ENCODE measurements at places on chromosomes 4 and X. TPM values are rescaled to one million over a fixed set of nuclear protein-coding genes. Genes with fewer than 3 reads are reported as not detected.

- no peak for DNase-seq
- peaks cover 10% of the 10 kb centered on the region for H3K27me3 ChIP-seq
- H3K4me3 ChIP-seq = no peak overlapping the region
These were observed 54.1 kb downstream of the GRK4 start for GRCh38 chr4:3017504-3017903.

DNA sequence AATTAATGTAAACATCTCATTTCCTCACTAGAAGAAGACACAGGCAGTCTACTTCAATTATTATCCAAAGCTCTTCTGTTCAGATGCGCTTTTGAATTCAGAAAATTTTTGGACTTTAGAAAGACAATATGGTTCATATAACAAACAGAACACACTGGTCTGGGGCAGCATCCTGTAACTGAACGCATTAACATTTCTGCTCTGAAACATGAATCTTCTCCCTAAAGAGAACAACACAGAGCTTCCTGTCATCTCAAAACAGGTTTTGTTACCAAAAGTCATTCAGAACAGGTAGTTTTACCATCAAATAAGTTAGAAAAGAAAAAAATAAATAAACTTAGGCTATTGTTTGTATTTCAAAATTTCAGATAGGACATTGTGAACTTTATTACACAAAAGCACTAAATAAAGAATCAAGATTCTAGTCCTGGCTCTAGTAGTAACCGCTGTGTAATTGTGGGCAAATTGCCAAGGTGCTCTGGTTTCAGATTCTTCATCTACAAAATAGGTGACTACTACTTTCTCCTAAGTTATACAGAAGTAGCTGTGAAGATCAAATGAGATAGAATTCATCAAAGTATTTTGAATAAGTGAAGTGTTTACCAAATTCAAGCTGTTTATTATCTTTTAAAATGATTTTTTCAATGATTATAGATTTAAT, 252.3 kb upstream of the RASGEF1B start:
- no peak overlapping the region for H3K4me3 ChIP-seq
- DNase-seq = no peak
- H3K27ac ChIP-seq = no peak overlapping the region
- H3K4me1 ChIP-seq = peaks cover 18% of the 10 kb centered on the region

GRCh38 chr4:8838296-8838960, 33.2 kb downstream of the HMX1 start:
- H3K27me3 ChIP-seq = no peaks in the 10 kb centered on the region
- no peaks in the 10 kb centered on the region for H3K36me3 ChIP-seq
- peak; percentile 3 for DNase-seq
- no peak overlapping the region for H3K27ac ChIP-seq
- H3K4me1 ChIP-seq = no peaks in the 10 kb centered on the region
- H3K4me3 ChIP-seq = no peak overlapping the region

DNA sequence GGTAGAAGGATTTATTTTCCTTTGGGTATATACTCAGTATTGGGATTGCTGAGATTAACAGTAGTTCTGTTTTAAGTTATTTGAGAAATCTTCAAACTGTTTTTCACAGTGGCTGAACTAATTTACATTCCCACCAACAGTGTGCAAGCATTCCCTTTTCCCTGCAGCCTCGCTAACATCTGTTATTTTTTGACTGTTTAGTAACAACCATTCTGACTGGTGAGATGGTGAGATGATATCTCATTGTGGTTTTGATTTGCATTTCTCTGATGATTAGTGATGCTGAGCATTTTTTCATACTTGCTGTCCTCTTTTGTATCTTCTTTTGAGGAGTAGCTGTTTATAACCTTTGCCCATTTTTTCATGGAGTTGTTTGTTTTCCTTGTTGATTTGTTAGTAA, 457.8 kb downstream of the TRAM1L1 start:
- no peaks in the 10 kb centered on the region for H3K27me3 ChIP-seq
- H3K4me1 ChIP-seq = no peaks in the 10 kb centered on the region
- H3K27ac ChIP-seq = no peak overlapping the region
- no peak overlapping the region for H3K4me3 ChIP-seq

- H3K4me1 ChIP-seq = peaks cover 22% of the 10 kb centered on the region
- H3K4me3 ChIP-seq = no peak overlapping the region
- DNase-seq = no peak
- H3K36me3 ChIP-seq = no peaks in the 10 kb centered on the region
- H3K27me3 ChIP-seq = no peaks in the 10 kb centered on the region
- H3K27ac ChIP-seq = no peak overlapping the region
These were observed 19.7 kb upstream of the MTM1 start for GRCh38 chrX:150548684-150549083.

GRCh38 chr4:9923195-9923812, 98.0 kb downstream of the SLC2A9 start:
- no peak overlapping the region for H3K4me3 ChIP-seq
- DNase-seq = no peak
- no peaks in the 10 kb centered on the region for H3K36me3 ChIP-seq
- H3K27me3 ChIP-seq = no peaks in the 10 kb centered on the region

GRCh38 chr4:41303372-41304118, 46.8 kb downstream of the UCHL1 start:
- peaks cover 2% of the 10 kb centered on the region for H3K27me3 ChIP-seq
- no peaks in the 10 kb centered on the region for H3K36me3 ChIP-seq
- no peaks in the 10 kb centered on the region for H3K4me1 ChIP-seq
- no peak overlapping the region for H3K27ac ChIP-seq
- DNase-seq = no peak

GRCh38 chrX:109840585-109840984, 107.5 kb upstream of the ACSL4 start:
- peaks cover 5% of the 10 kb centered on the region for H3K4me1 ChIP-seq
- no peak overlapping the region for H3K4me3 ChIP-seq
- no peak overlapping the region for H3K27ac ChIP-seq
- no peaks in the 10 kb centered on the region for H3K27me3 ChIP-seq
- H3K36me3 ChIP-seq = no peaks in the 10 kb centered on the region

DNA sequence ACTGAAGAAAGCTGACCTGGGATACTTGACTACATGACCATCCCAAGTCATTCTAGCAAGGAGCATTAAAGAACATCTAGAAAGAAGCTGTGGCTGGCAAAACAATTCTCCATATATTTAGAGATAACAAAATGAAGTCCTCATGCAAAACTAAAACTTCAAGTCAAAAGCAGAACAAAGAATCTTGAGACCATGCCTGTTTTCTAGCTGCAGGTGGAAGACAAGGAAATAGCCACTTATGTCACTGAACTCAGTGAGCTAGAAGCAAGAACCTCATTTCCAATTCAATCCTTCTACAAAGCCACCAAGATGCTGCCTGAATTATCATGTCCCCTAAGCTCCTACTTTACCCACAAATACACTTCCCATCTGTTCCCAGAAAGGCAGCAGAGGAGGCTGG, 13.8 kb downstream of the USP46 start:
- H3K4me1 ChIP-seq = peaks cover 38% of the 10 kb centered on the region
- peak overlapping the region; percentile 14 for H3K27ac ChIP-seq
- H3K36me3 ChIP-seq = peaks cover 4% of the 10 kb centered on the region
- DNase-seq = no peak

- no peaks in the 10 kb centered on the region for H3K4me1 ChIP-seq
- H3K27me3 ChIP-seq = no peaks in the 10 kb centered on the region
- peak within 1 kb of the TSS; percentile 91 for H3K4me3 ChIP-seq
- DNase-seq = peak; percentile 37
- peaks cover 2% of the 10 kb centered on the region for H3K36me3 ChIP-seq
These were observed at the start of gene ARSD for GRCh38 chrX:2928583-2929434. ARSD (minus strand) TSS chrX:2929339; CDS start chrX:2929275, 64 bp downstream.

The MAGEC1 gene
- total RNA-seq = not detected

The ETFDH gene
- total RNA-seq = 15.4 TPM

The AREG gene
- 2.2 TPM for total RNA-seq

- no peak overlapping the region for H3K27ac ChIP-seq
- peaks cover 2% of the 10 kb centered on the region for H3K27me3 ChIP-seq
- H3K4me3 ChIP-seq = no peak overlapping the region
- no peak for DNase-seq
These were observed 17.2 kb upstream of the ARSJ start for GRCh38 chr4:113996599-113997177.

- H3K27me3 ChIP-seq = peaks cover 55% of the 10 kb centered on the region
- DNase-seq = no peak
- no peaks in the 10 kb centered on the region for H3K36me3 ChIP-seq
- peaks cover 12% of the 10 kb centered on the region for H3K4me1 ChIP-seq
- H3K4me3 ChIP-seq = no peak overlapping the region
- no peak overlapping the region for H3K27ac ChIP-seq
These were observed 2.1 kb downstream of the TMEM150C start for GRCh38 chr4:82559735-82560120.

DNA sequence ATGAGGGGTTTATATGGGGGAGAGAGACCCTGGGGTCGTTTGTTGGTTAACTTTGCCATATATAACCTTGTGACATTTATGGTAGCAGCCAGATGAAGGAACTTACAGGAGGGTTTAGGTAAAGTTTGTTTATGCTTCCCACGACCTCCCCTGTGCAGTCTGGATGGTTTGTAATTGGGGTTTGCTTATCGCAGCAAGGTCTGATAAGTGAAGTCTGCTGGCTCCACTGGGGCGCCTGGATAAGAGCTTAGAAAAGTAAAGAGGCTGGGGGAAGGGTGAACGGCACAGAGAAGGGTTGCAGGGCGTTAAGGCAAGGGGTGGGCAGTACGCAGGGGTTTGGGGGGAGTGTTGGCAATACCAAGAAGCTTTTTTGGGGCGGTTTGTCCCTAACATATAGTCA, 98.7 kb downstream of the KDM6A start:
- H3K4me3 ChIP-seq = no peak overlapping the region
- H3K4me1 ChIP-seq = peaks cover 18% of the 10 kb centered on the region
- H3K27me3 ChIP-seq = no peaks in the 10 kb centered on the region
- peaks cover 33% of the 10 kb centered on the region for H3K36me3 ChIP-seq

The FAT4 gene
- total RNA-seq = not detected

The UGT2B10 gene
- total RNA-seq = not detected

DNA sequence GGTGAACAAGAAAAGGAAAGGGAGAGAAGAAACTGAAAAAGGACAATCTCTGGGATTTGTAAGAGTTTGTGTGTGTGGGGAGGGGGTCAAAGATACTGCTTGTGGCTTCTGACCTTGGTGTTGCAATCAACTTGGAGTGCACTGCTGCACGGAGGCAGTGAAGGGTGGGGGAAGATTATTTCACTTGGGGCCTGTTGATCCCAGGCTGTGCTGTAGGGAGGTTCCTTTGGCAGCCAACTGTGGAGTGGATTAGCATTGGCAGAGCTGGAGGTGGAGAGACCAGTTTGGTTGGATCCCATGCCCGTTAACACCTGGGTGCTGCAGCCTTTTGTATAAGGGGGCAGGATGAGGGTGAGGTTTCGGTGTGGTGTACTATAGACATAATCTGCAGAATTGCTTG, 38.2 kb downstream of the AFF1 start:
- H3K4me1 ChIP-seq = peaks cover 16% of the 10 kb centered on the region
- H3K27me3 ChIP-seq = no peaks in the 10 kb centered on the region
- H3K36me3 ChIP-seq = no peaks in the 10 kb centered on the region
- H3K4me3 ChIP-seq = no peak overlapping the region
- H3K27ac ChIP-seq = no peak overlapping the region

DNA sequence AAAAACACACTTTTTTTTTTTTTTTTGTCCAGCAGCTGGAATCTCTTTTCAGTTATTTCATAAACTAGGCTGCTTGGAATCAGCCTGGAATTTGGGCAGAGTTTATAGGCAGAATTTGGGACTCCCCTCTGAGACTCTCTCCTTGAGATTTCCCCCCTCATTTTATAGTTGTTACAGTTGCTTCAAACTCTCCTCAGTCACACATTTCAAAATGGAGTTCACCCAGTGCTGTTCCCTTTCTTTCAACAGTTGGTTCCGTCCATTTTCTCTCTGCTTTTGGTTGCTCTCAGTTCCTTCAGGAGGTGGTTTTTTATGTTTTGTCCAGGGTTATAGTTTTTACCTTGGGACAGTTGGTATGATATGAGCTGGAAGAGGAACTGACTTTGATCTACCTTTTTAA, 27.5 kb downstream of the NSD2 start:
- H3K36me3 ChIP-seq = peaks cover 31% of the 10 kb centered on the region
- no peak overlapping the region for H3K27ac ChIP-seq
- H3K4me1 ChIP-seq = peaks cover 6% of the 10 kb centered on the region
- no peaks in the 10 kb centered on the region for H3K27me3 ChIP-seq
- DNase-seq = no peak

The CTAG1A gene
- not detected for total RNA-seq

GRCh38 chrX:24643116-24643515, 4.0 kb downstream of the PCYT1B start:
- H3K27ac ChIP-seq = no peak overlapping the region
- H3K4me3 ChIP-seq = no peak overlapping the region
- peaks cover 20% of the 10 kb centered on the region for H3K4me1 ChIP-seq
- peaks cover 17% of the 10 kb centered on the region for H3K27me3 ChIP-seq
- no peaks in the 10 kb centered on the region for H3K36me3 ChIP-seq

The PLAC8 gene
- total RNA-seq = 142 TPM

The PPEF2 gene
- total RNA-seq = 0.35 TPM

The PPBP gene
- 0.32 TPM for total RNA-seq

The FRAS1 gene
- total RNA-seq = not detected

DNA sequence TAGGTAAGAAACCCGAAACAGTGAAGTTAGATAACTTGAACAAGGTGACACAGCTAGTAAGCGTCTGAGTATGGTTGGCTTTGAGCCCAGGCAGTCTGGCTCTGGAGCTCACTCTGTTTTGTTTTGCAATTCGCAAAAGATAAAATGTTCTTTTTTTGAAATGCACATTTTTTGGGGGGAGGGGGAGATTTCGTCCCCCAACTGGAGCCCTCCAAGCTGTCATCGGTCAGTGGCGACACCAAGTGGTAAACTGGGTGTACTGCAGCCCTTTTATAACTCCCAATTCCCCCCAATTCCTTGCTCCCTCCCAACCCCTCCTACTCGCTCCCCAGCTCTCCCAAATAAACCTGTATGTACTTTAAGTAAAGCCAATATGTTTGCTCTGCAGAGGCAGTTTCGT, 2.8 kb upstream of the CLCN5 start:
- H3K4me1 ChIP-seq = peaks cover 9% of the 10 kb centered on the region
- no peak overlapping the region for H3K4me3 ChIP-seq
- no peaks in the 10 kb centered on the region for H3K27me3 ChIP-seq
- DNase-seq = no peak
- no peaks in the 10 kb centered on the region for H3K36me3 ChIP-seq
- no peak overlapping the region for H3K27ac ChIP-seq

The NRK gene
- total RNA-seq = not detected

- H3K4me1 ChIP-seq = peaks cover 15% of the 10 kb centered on the region
- H3K27ac ChIP-seq = no peak overlapping the region
- H3K4me3 ChIP-seq = no peak overlapping the region
- no peak for DNase-seq
- peaks cover 3% of the 10 kb centered on the region for H3K27me3 ChIP-seq
These were observed 71.0 kb upstream of the MXD4 start for GRCh38 chr4:2332976-2333319.

- H3K4me1 ChIP-seq = no peaks in the 10 kb centered on the region
- H3K27ac ChIP-seq = no peak overlapping the region
- H3K36me3 ChIP-seq = no peaks in the 10 kb centered on the region
These were observed 7.4 kb upstream of the KDR start for GRCh38 chr4:55132775-55133174.

DNA sequence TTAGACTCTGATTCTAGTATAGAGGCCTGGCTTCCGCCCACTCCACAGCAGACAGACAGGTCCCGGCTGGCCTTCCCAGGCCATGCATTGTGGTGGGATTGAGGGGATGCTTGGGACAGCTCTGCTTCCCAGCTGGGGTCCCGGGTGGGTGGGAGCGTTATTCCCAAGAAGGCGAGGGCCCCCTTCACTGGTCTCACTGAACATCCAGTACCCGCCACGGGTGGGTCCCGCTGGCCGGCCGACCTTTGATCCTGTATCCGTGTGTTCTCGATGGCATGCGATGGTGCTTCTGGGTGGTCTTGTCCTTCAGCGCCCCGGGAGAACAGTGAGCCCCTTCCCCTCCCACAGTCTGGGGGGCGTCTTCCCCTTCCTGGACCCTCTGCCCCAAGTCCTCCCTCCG, 231.4 kb downstream of the AFAP1 start:
- H3K27ac ChIP-seq = no peak overlapping the region
- H3K27me3 ChIP-seq = no peaks in the 10 kb centered on the region
- H3K4me3 ChIP-seq = no peak overlapping the region

Data from activated B cell treated with CpG ODN at 0.5 μM for 24 hours (primary cell).